AG08395 (cell line): ENCODE measurements at places on chromosomes 12 and 14.

DNA sequence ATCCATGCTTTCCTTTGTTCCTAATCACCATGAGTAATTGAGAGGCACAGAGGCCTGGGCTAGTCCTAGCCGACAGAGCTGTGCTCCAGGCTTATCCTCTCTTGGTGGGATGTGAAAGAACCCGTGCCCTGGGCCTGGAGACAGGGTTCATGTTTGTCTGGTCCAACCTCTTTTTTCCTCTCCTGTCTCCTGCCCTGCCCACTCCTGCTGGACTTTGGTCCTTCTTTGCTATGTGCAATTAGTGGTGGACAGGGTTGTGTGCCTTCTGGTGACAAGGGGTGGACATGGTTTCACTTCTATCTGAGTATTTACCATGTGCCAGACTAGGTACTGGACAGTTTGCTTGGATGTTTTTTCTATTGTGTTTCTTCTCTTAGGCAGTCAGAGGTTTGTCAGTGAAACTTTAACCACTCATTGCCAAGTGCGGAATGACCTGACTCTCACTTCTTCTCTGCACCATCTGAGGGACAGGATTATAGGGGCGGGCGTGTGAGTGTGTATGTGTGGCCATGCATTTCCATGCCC, 126.1 kb downstream of the SMOC1 start:
- no peak for DNase-seq

GRCh38 chr12:15494329-15495046, 172.2 kb downstream of the PTPRO start:
- no peak for DNase-seq

DNA sequence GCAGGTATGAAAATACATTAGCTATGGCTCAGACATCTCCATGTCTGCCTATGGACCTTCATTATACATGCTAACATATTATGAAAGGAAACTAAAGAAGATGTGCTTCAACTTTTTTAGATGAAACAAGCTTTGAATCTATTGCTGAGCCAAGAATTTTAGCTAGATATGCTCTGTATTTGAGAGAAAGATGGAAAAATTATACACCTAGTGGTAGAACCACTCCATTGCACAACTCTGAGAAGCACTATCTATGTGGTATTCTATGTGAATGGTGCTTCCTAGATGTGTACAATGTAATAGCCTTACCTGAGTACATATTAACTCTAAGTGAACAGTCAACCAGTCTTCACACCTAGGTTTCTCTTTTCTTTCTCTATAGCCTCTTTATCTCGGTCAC, 17.3 kb downstream of the EPYC start:
- no peak for DNase-seq

DNA sequence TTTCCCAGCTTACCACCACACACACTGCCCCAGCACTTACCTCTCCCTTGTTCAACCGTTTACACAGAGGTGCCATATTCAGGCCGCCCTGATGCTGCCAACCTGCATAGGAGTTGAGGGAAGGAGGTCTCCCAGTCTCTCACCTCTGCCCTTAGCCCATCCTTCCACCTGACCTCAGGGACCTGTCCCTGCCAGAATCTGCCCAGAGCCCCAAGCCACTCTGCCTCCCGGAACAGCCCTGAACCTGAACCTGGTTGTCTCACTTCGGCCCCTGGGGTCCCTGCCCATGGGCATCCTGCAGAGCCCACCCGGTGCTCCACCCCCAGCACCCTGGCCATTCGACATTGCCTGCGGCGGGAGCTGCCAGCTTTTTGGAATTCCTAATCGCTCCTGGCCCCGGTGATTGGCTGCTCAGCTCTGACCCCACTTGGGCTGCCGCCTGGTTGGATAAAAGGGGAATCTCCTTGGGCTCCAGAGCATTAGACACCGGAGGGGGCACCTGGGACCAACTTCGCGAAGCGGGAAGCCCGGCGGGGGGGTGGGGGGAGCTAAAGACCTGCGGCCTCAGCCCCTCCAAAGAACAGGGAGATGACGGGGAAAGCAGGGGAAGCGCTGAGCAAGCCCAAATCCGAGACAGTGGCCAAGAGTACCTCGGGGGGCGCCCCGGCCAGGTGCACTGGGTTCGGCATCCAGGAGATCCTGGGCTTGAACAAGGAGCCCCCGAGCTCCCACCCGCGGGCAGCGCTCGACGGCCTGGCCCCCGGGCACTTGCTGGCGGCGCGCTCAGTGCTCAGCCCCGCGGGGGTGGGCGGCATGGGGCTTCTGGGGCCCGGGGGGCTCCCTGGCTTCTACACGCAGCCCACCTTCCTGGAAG, at the start of gene VSX2:
Gene VSX2, plus strand, starts transcription at position 476 of the 874 bp plus-strand sequence. Its CDS starts 113 bp downstream, at position 589.
- DNase-seq: no peak

DNA sequence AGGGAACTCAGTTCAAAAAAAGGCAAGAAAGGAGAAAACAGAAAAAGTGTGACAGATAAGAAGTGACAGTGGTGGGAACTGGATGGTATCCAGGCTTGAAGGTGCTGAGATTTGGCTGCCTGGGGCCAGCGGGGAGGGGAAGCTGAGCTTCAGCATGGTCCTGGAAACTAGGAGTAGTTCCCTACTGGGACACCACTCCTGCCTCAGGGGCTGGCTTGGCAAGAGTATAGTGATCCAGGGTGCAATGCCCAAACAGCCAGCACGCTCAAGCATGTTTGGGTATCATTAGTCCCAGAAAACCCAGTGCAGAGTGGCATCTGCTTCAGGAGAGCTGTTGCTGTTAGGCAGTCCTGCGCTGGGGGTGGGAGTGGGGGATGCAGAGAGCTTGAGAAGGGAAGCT, 49.5 kb upstream of the KTN1 start:
- DNase-seq: no peak

DNA sequence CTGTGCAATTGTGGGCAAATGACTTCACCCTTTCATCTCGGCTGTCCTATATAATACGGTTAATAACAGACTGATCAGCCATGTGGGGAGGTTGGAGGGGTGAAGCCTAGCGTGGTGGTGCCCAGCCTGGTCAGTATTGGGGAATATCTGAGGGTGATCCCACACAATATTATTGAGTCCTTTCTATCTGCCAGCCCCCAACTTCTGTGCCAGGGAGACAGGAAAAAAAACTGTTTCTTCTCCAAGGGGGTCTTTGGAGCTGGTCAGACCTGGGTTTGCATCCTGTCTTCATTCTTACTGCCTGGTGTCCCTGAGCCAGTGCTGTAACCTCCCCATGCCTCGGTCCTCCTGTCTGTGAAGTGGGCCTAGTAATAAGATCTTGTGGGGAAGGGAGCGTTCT, 6.5 kb downstream of the CYP46A1 start:
- DNase-seq: no peak

- DNase-seq: no peak
Observed at GRCh38 chr14:83441801-83442200, 1908.1 kb upstream of the SEL1L start.

GRCh38 chr12:15278816-15279658, 43.3 kb upstream of the PTPRO start:
- peak; percentile 63 for DNase-seq

GRCh38 chr12:131491916-131492490, 218.9 kb upstream of the SFSWAP start:
- DNase-seq: no peak

- DNase-seq: peak; percentile 71
Observed at GRCh38 chr12:50187084-50187900, 20.1 kb upstream of the CERS5 start.

DNA sequence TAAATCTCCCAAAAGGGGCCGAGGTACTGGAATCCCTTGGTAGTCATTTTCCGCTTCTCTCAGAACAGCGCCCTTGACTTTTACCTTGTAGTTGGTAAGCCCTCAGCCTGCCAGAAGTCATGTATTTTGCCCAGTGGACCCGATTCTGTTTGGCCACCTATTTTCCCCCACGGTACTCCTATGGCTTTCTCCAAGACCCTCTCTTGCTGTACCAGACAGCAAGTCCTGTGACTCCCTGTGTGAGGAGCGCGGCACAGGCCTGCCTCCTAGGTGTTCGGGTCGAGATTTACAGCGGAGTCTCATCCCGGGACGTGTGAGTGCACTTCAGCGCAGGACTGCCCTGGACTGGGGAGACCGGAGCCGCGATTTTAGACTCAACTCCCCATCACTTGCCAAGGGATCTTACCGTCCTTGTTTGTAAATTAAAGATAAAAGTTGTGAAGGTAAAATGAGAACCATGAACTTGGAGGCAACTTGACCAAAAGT, 1.1 kb upstream of the MBD6 start:
- no peak for DNase-seq

DNA sequence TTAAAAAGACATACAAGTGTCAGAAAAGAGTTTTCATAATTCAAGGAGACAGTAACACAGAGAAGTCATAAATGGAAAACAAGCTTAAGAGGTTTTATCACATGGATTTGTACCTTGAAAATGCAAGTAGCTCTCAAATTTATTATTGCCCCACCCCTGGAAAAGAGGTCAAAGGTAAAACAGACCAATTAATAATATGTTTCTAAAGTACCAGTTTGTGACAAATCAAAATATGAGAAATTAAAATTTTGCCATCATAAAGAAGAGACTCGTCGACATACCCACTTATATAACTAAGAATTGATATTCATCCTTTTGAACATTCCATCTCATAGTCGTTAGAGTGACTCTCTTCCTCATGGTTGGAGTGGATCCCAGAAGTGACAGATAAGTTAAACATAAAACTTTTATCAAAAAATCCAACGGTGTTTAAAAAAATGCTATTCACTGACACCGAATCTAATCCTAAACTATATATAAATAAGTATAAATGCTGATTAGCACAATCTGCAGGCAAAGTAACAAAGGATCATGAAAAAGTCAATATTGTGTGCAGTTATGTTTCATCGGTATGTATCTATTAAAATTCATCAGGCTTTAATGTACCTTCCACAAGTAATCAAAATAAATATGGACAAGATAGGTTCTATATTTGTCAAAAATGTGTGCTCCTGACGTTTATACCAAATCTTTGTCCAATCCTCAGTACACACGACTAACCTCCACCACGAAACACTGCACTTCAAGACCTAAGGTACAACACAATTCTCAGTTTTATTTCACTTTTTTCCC, 2.3 kb downstream of the CORO1C start:
- no peak for DNase-seq

DNA sequence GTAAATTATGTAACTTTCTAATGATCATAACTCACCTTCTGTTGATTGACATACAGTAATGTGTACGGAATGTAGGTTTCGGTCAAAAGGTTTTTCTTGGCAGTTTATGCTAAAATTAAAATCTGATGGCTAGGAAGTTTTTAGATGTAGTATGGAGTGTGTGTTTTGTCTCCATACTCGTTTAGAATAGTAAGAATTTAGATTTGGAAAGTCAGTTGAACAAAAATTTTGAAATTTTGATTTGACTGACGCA, 859 bp downstream of the PALS1 start:
- DNase-seq: no peak

DNA sequence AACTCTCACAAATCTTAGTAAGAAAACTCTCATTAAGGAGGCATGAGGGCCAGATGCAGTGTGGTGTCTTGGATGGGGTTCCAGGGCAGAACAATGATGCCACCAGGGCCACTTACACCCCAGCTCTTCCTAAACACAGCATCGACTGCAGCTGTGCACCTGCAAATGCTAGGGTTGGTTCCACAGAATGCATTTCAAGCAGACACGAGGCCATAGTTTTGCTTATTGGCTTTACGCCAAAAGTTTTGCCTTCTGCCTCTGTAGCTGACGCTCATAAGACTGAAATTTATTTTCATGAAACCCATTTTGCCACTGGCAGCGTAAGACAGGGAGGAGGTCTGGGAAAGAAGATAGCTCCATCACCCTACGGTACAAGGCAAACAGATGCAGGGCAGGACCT, 179.0 kb downstream of the RIMBP2 start:
- DNase-seq: no peak

GRCh38 chr14:69287098-69288010, 27.4 kb downstream of the GALNT16 start:
- peak; percentile 47 for DNase-seq

DNA sequence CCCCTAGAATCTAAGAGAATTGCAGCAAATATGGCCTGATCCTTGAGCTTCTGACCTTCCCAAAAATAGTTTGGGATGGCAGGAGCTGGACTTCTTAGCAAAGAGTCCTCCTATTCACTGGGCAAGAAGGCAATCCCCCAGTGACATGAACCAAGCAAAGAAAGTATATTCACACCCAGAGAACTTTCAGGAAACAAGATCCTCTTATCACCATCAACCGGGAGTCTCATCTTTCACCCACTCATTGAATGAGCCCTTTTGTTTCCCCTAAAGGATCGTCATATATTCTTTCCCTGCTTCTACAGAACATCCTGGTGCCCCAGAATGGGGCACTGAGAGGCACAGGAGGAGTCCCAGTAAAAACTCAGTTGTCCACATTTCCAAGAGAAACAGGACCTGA, 19.7 kb downstream of the SPTB start:
- no peak for DNase-seq

DNA sequence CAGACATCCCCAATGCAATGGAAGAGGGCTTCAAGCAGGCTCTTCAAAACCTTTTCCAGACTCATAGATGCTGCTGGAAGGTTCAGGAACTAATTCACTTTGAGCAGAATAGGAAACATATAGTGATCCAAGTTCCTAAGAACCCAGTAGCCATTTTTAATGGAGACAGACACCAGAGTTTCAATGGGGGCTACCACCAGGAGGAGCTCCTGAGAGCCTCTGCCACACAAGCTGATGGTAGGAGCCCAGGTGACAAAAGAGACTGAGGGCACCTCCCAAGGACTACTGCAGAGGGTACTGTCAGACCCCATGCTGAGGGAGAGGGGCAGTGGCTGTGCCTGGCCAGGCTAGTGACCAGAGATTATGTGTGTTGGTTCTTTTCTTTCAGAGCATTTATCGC, 45.9 kb downstream of the IFNG start:
- no peak for DNase-seq

DNA sequence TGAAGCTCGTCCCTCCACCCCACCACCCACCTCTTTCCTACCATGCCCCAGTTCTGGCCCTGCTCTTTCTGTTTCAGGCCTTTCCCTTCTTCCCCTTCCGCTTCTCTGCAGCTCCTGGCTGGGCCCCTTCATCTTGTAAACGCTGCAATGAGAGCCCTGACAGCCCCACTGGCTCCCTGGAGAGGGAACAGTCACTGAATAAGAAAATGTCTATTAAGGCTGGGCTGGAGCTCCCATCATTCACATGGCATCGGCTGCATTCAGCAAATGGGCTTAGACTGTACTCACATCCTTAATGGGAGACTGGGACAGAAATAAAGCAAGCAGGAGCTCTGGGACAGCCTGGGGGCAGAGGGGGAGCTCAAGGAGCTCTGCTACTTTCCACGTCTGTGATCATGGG, 45.2 kb upstream of the TUNAR start:
- no peak for DNase-seq

DNA sequence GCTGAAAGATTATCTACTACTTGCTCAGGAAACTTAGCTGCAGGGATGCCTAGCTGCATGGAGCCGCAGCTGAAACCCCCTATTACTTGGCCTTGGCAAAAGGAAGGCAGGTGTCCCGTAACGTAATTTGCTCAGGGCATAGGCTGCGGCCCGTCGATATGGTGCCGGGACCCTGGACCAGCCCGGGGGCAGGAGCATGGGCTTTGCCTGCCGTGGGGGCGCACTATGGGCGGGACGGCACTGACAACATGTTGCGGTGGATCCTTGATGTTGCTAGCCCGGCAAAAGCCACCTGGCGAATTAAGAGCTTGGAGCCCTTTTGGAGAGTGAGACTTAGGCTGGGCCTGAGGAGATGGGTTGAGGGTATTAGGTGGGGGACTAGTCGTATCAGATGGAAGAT, 1551.2 kb downstream of the AACS start:
- DNase-seq: no peak
